ENCODE measurements at places on chromosomes 12 and 14.

DNA sequence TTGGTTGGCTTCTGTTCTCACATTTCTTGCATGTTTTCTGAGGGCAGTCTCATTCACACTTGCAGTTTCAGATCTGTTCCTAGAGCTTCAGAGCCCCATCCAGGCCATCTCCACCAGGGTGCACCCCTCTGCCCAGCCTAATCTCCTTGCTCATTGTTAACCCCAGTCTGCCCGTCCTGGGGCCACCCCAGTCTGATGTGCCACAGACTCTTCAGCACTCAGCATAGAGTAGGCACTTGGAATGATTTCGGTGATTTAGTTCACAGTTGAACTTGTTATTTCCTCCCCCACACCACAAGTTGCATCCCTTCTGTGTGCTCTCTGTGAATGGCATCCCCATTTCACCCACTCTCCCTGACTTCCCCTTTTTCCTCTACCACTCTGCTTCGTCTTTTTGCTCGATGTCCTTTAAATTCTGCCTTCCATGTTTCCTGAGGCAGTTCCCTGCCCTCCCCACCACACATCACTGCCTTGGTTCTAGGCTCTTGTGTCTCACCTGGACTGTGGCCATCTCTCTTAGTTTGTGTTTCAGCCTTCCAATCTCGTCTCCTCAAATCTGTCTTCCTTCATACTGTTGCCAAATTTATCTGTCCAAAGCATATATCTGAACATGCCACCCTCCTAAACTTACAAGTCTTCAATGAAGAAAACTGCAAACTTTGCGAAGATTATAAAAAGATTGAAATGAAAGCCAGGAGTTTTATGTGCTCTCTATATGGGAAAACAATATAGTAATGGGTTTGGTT is 41.5 kb downstream of the ANO6 start:
- no peak for DNase-seq

DNA sequence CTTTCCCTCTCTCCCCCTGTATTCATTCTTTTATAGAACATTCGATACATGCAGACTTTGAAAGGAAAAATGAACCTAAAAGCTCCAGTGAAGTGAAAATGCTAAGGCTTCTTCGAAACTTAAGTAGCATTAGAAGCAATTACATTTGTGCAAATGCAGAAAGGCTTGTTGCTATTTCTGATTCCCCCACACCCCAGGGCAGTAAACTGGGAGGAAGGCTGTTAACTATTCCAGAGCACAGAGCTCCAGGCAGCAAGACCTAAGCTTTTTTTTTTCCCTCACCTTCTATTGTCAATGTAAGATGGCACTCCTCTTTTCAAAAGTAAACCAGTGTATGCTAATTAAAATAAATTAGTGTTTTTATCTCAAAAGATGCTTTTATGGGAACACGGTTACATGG is 448.9 kb upstream of the TBX3 start:
- DNase-seq = no peak

DNA sequence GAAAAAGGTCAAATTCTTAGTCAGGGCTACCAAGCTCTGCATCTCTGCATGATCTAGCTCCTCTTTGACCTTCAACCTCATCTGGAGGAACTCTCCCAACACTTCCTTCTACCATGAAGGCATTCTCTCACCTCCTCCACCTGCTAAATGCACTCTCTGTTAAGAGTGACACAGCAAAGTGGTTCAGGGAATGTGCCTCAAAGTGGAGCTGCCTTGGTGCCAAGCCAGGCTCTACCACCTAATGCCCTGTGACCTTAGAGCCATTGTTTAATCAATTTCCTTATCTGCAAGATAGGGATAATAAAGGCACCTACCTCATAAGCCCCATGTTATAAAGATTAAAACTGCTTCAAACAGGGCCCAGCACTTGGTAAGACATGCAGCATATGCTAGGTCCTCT is 236.7 kb downstream of the ANO2 start:
- DNase-seq = no peak

DNA sequence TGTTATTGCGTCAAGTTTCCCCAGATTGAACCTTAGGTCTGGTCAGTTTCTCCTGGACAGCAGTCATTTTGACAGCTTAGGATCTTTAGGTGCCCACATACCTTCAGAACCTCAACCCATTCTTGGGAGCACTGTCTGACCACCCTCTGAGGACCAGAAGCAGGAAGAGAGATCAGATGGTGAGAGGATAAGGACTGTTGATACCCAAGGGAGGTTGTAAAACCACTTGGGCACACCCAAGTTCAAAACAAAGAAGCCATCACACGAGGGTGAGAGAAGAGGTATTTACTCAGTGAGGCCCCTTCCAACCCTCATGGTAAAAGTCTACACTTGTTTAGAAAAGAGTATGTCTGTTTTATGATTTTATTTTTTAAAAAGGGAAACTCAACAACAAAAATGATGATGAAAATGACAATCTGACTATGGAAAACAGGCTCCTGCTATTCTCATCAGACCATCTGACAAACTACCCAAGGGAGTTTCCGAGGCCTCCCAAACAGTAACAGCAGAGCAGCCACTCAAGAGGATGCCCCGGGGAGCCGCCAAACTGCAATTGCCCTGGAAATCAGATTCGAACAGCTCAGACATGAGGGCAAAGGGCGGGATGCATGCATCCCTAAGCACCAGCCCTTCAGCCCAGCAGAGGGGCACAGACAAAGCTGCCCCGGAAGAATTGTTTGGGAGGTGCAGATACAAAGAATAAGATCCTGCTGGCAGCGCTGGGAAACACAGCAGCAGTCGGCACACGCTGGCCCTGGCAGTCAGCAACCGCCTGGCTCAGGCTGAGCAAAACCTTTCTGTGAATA is 162.6 kb upstream of the PLEKHG7 start:
- DNase-seq = peak; percentile 70

DNA sequence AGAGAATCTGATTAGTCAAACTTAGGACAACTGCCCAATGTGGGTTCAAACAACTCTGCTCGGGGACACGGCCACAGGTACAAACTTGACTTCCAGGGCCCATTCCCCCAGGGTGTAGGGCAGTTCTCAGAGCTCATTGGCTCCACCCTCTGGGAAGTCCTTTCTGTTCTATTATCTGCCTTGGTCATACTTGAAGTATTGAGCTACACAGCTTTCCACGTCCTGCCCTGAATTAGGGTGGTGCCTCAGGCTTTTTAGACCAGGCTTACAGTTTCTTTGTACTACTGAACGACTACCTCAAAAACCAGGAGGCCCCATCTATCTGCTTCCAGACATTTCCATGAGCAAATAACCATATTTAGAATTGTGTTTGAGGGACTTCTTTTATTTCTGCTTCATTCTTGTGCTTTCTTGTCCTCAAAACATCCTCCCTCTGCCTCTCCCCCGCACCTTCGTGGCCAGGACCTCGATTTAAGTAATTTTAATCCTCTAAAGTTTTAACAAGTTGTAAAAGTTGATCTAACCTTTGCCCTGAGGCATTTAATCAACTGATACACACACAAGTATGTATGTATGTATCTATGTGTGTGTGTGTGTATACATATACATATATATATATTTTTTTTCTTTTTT is 281.7 kb upstream of the AMIGO2 start:
- DNase-seq = no peak

DNA sequence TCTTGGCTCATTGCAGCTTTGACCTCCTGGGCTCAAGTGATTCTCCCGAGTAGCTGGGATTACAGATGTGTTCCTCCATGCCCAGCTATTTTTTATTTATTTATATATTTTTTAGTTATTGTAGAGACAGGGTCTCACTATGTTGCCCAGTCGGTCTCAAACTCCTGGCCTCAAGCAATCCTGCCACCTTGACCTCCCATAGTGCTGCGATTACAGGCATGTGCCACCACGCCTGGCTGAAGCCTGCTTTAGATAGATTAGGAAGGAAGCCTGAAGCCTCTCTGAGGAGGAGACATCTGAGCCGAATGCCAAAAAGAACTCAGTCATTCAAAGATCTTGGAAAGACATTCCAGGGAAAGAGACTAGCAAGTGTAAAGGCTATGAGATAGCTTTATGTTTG is 10.2 kb downstream of the INHBC start:
- DNase-seq = no peak

DNA sequence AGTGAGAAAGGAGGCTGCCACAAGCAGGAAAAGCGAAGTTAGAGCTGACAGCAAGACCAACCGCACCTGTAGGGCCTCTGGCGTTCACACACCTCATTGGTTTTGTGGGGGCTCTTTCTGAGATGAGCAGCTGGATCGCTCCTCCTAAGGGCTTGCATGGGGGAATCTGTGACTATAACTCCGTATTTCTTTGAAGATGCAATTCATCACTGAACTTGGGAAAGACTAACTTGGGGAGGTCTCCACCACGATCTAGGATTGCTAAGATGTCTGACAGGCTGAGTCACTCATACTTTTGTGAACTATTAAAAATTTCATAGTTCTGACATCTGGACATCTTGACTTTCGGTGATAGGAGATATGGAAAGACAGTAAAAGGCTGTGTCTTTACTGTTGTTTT is 173.6 kb downstream of the ETV6 start:
- DNase-seq = no peak

- DNase-seq = no peak
Observed at GRCh38 chr14:68681256-68682011, 111.4 kb downstream of the ZFP36L1 start.

GRCh38 chr14:54450535-54450934 is 9.4 kb upstream of the CNIH1 start:
- DNase-seq = no peak

DNA sequence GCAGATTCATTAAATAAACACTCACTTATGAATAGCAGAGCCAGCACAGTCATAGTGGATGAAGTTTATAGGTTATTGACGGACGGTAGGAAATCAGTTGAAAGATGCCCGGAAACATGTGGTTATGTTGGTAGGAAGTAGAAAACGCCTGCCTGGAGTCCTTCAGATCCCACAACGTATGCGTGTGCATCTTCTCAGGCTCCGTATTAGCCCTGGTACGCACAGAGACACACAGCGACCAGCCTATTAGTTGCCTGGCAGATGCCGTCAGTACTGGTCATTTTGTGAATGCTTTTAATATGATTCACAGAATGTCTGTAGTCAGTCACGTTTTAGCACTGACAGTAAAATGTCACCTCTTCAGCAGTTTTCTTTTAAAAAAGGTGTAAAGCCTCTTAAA is 196.4 kb downstream of the RGS6 start:
- no peak for DNase-seq

DNA sequence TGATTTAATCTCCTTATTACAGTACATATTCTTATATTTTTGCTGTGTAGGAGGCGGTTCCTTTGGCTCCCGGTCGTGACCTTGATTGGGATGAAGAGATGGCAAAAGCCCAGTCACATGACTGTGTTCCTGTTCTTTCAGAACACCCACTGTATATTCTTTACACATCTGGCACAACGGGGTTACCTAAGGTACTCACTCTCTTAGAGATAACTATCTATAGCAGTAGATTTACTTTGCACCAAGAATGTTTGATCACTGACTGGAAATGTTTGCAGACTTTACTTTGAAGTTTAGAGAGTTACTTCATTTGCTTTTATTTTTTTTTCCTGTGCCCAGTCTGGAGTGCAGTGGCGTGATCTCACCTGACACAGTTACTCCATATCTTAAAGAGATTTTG is 65.2 kb downstream of the ACSS3 start:
- DNase-seq = no peak

DNA sequence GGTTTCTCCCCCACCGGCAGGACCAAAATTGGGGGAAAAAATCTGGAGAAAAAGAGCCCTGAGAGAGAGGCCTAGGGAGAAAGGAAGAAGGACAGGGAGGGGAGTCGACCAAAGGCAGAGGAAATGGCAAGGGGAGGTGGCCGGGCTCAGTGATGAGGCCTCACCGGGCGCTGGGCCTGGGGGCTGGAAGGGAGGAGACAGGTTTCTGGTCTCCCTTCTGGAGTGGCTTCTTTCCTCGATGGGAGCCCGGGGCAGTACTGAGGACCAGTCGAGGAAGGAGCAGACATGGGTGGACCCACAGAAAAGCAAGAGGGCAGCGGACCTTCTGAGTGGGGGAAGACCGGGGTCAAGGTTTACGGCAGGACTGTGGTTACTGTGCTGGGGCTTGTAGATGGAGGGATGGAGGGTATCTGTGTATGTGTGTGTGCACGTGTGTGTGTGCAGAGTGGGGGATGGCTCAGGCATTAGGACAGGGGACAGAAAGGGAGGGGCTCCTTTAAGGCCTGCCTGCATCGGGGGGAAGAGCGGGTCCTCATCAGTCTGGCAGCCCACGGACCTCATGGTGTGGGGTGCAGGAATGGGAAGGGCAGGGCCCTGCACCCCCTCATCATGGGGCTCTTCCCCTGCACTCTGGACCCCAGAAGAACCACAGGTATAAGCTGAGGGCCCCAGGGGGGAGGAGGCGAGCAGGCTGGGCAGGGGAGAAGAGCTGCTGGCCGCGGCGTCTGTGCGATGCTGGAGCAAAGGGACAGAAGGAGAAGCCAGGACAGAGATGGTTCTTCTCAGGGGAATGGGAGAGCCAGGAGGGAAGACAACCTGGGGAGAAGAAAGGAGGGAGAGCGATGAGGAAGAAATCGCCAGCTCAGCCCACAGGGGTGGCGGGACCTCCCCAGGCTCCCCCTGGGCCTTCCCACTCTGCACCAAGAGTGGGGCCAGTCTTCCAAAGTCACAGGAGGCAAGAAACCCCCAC is 15.1 kb upstream of the RPLP0 start:
- no peak for DNase-seq

DNA sequence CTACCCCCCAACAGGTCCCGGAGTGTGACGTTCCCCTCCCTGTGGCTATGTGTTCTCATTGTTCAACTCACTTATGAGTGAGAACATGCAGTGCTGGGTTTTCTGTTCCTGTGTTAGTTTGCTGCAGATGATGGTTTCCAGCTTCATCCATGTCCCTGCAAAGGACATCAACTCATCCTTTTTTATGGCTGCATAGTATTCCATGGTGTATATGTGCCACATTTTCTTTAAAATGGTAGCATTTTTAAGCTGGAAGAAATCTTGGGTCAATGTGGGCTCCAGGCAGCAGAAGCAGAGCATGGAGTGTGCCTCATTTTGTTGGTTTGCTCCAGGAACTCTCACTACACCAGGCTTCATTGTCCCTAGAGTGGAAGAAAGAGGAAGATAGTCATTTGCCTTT is 47.6 kb upstream of the ITPR2 start:
- DNase-seq = no peak

DNA sequence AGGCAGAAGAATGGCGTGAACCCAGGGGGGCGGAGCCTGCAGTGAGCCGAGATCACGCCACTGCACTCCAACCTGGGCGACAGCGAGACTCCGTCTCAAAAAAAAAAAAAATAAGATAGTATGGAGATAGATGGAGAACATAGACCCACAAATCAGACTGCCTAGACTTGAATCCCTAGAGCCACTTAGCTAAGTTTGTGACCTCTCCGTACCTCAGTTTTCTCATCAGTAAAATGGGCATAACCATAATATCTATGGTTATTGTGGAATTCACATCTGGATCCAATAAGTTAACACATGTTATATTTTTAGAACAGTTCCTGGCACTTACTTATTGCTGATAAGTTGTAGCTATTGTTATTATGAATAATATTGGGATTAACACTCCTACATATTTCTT is 7.2 kb downstream of the PROX2 start:
- no peak for DNase-seq

- DNase-seq = no peak
Observed at GRCh38 chr12:54479421-54479820, 6.0 kb upstream of the GTSF1 start.

GRCh38 chr12:50041062-50041860 is 16.0 kb upstream of the RACGAP1 start:
- no peak for DNase-seq

All from pancreas (tissue), 10 donors.